ENCODE measurements at places on chromosomes 5 and 9.

- peak; percentile 67 for DNase-seq
These were observed 76.4 kb downstream of the OSMR start for GRCh38 chr5:38922199-38922598.

GRCh38 chr9:95791695-95792094 is 83.8 kb upstream of the ERCC6L2 start:
- no peak for DNase-seq

GRCh38 chr5:152271420-152271819 is 133.7 kb downstream of the NMUR2 start:
- no peak for DNase-seq

GRCh38 chr5:74192606-74193299 is 447.8 kb downstream of the ENC1 start:
- DNase-seq, result no peak

GRCh38 chr9:107905308-107906020 is 415.9 kb upstream of the KLF4 start:
- no peak for DNase-seq

DNA sequence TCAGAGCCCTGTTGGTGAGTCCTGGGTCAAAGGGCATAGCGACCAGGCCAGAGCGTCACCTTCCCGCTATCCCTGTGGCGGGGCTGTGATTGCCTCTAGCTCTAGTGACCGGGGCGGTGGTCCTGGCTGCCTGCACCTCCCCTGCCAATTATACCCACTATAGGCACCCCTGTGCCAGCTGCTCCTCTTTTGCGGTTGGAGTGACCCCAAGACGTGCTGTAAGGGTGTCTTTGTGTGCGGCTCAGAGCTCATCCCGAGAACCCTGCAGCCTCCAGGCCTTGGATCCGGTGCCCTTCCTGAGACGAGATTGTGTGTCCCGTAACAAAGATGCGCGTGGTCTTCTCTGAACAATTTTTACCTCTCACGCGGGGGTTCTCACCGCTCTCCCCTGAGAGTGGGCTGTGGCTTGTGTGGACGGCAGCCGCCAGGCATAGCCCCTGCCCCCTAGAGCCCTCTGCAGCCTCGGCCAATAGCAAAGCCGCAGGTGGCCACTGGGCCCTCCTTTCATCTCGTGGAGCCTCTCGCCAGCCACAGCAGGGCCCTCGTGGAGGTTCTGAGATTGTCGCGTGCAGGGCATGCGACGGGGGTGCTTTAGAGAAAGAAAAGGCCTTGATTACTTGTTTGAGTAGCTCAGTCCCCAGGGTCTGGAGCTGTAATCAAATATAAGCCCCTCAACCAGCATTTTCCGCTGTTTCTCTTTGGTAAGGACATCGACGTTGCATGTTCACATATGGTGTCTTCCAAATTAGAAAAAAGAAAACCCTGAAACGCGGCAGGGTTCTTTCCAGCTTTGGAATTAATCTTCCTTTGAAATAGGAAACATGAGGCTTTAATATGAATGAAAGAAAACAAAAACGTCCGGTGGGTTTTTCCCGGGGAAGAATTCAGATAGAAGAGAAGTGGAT is 10.7 kb downstream of the NKD2 start:
- no peak for DNase-seq

GRCh38 chr5:44329716-44330115 is 59.5 kb downstream of the FGF10 start:
- no peak for DNase-seq

DNA sequence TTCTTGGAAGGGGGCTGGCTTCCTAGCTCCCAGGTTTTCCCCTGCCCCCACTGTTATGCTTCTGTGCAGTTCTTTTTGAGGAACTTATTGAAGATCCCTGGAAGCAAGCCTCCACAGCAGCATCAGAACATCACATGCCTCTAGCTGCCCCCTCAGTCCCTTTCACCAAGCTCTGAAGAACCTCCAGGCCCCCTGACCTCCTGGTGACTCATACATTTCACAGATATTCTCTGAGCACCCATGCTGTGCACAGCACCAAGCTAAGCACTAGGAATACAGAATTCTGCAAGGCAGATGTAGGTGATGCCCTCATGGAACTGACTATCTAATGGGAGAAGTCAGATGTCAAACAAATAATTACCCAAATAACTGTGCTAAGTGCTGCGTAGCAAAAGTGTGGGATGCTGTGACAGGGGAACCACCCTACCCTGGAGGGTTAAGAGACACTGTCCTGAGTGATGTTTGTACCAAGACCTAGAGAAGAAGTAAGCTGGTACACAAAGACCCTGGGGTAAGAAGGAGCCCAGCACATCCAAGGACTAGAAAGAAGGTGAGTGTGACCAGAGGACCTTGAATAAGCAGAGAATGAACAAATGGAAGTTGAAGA is 213.7 kb upstream of the NR4A3 start:
- no peak for DNase-seq

- no peak for DNase-seq
These were observed 13.3 kb downstream of the DCANP1 start for GRCh38 chr5:135433681-135434426.

DNA sequence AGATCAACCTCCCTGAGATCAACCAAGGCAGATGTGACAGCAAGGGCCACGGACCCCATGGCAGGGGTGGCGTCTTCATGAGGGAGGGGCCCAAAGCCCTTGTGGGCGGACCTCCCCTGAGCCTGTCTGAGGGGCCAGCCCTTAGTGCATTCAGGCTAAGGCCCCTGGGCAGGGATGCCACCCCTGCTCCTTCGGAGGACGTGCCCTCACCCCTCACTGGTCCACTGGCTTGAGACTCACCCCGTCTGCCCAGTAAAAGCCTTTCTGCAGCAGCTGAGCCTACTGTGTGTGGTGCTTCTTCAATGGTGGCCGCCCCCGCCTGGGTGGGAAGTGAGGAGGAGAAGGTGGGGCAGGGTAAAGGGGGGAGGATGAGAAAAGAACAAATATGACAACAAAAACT is 8.3 kb downstream of the GPX3 start:
- DNase-seq, result no peak

- DNase-seq, result no peak
These were observed 29.1 kb upstream of the SLC6A3 start for GRCh38 chr5:1474183-1474839.

DNA sequence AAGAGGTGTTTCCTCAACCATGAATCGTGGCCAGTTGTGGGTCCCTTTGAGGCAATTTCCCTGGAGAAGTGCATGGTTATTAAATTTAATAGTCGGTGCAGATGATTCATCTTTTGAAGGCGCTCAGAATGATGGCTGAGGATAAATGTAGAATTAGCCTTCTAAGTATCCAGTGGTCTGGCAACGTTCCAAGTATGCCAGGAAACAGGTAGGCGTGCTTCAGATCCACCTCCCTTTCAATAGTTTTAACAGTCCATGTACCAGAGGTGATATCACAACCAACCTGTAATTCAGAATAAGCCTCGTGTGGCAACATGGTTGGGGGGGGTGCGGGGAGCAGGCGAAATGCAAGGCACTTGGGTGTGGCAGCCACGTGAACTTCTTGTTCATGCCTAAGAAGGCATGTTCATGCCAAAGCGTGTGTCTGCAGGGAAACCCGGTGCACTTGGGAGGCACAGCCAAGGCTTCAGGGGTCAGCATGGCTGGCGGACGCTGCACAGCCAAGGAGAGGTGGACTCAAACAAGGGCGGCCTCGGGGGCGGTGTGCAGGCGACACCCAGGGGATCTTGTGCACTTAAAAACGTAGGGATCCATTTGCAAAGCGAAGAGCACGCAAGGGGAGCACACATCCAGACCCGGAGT is 5.2 kb upstream of the NKD2 start:
- DNase-seq, result no peak

GRCh38 chr9:92655366-92655765 is 14.6 kb downstream of the IPPK start:
- DNase-seq, result no peak

- no peak for DNase-seq
These were observed 136.0 kb downstream of the GDNF start for GRCh38 chr5:37703841-37704241.

GRCh38 chr9:75891277-75891741 is 836 bp downstream of the PCSK5 start:
- peak; percentile 41 for DNase-seq

- no peak for DNase-seq
These were observed 115.5 kb upstream of the SLC12A2 start for GRCh38 chr5:127967983-127968592.

GRCh38 chr5:180367991-180368390 is 14.9 kb upstream of the GFPT2 start:
- no peak for DNase-seq

GRCh38 chr5:40781843-40782409 is 16.2 kb downstream of the PRKAA1 start:
- DNase-seq, result no peak

DNA sequence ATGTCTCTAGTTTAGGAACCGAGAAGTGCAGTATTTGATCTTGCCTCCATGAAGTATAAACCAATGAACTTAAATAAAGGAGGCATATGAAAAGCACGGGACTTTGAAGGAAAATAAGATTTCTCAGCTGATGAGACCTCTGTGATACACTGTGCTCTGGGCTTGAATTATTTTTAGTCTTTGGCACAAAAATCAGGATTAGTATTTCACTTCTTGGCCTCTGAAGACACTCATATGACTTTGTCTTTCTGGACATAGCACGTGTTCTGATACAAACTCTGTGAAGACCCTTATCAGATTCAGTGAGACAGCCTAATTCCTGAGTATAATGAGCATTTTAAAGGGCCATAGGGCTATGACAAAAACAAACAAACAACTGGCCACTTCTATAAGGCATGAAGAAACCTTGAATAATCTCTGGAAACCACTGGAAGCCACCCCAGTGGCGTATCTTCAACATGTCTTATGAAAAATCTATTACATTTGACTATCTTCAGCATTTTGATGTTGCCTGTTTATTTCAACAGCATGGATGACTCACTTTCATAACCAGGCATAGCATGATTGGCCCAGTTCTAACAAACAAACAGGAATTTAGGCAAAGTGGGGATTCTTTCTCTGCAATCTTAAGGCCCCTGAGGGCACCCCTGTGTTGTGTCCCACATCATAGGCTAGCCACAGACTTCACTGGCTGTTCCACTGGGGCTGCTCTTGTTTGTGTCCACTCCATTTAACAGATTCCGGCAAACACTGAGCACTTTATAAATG is 90.3 kb upstream of the ZNF462 start:
- no peak for DNase-seq

DNA sequence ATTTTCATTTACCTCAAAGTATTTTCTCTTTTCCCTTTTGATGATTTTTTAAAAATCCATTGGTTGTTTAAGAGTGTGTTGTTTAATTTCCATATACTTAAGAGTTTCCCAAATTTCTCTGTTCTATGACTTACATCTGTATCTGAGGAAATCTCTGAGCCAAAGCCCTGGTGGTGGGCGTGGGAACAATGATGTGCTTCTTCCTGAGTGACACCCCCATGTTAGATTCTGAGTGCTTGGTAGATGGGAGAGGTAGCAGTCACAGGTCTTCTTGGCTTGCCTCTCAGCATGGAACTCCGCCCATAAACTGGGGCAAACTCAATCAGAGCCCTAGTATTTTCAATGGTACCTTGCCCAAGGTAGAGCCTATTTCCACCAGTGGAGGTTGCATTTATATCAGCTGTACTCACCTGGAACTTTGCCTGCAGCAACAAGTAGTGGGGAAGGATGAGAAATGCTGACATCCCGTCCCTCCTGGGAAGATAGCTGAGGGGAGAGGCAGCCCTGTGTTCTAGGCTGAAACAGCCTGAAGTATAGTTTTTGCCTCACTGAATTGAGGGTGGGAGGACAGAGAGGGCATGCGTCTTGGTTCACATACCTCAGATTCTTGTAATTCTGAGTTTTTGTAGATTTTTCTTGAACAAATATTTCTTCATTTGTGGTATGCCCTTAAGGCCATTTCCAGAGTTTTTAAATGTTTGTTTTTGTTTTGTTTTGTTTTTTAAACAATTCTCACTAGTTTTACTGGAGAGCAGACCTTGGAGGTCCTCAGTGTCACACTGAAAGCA is 26.4 kb downstream of the C9orf43 start:
- no peak for DNase-seq

GRCh38 chr5:127260686-127261085 is 29.9 kb upstream of the MEGF10 start:
- DNase-seq, result no peak

- DNase-seq, result no peak
These were observed 1.9 kb downstream of the HDAC3 start for GRCh38 chr5:141634720-141635119.

DNA sequence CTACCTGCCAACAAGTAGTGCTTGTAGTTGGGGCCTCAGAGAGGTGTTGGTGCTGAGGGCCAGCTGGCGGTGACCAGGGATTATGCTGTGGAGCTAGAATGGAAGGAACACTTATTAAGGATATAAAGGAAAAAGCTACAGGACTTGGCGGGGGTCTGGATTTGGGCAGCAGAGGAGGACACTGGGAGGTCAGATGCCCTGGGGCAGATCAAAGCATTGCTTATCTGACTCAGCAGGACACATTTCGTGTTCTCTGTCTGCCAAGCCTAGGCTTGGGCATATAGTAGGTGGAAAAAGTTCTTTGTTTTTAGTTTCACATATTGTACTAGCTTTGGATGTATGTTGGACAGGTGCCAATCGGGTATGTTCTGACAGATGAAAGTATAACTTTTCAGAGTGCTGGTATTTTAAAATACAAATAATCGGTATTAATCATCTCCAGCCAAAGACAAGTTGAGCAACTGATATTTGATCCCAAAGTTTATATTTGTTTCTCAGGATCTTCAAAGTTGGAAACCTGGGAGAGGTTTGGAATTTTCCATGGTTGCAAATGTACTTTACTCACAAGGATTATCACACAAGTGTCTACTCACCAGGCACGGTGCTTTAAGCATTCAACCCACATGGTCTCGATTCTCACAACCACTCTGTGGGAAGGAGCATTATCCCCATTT is 69.4 kb downstream of the IQGAP2 start:
- no peak for DNase-seq

GRCh38 chr9:14478175-14479162 is 164.5 kb upstream of the NFIB start:
- no peak for DNase-seq

DNA sequence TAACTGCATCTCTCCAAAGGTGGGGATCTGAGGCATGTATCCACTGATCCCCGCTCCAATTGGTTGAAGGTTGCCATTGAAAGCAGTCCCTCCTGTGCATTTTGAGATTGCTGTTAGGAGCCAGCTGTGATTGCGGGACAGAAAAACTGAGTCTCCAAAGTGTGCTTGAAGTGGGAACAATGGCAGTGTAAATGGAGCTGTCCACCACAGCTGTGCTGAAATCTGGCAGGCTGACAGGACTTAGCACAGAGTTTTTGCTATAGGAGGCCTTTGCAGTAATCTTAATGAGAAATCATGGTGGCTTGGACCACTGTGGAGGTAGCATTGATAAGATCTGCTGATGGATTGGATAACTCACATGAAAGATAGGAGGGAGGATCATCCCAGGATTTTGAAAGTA is 3.3 kb downstream of the RNF20 start:
- DNase-seq, result peak; percentile 30

Measured in kidney capillary endothelial cell (primary cell).